ENCODE measurements at places on chromosomes 12 and 14. TPM values are rescaled to one million over a fixed set of nuclear protein-coding genes. Genes with fewer than 3 reads are reported as not detected.

RDH12 gene
- polyA plus RNA-seq = not detected

FGD4 gene
- 2.1 TPM for polyA plus RNA-seq

C1S gene
- 0.21 TPM for polyA plus RNA-seq

DEGS2 gene
- 1.4 TPM for polyA plus RNA-seq

CCDC197 gene
- not detected for polyA plus RNA-seq

TRHDE gene
- polyA plus RNA-seq = not detected

MANSC4 gene
- polyA plus RNA-seq = 0.25 TPM

HCAR3 gene
- 1.2 TPM for polyA plus RNA-seq

ZDHHC22 gene
- polyA plus RNA-seq = not detected

GPR65 gene
- polyA plus RNA-seq = 8.7 TPM

STAC3 gene
- polyA plus RNA-seq = 4.9 TPM

ASPG gene
- not detected for polyA plus RNA-seq

P2RX2 gene
- not detected for polyA plus RNA-seq

KERA gene
- not detected for polyA plus RNA-seq

VTI1B gene
- 19.5 TPM for polyA plus RNA-seq

TMTC1 gene
- not detected for polyA plus RNA-seq

All from B cell (primary cell).